ENCODE measurements at places on chromosomes 3 and 15.

- no peak for DNase-seq
These were observed 300.6 kb upstream of the KCNH8 start for GRCh38 chr3:18847583-18848197.

GRCh38 chr3:48623851-48624547 lies 2.4 kb upstream of the TMEM89 start:
- DNase-seq = no peak

DNA sequence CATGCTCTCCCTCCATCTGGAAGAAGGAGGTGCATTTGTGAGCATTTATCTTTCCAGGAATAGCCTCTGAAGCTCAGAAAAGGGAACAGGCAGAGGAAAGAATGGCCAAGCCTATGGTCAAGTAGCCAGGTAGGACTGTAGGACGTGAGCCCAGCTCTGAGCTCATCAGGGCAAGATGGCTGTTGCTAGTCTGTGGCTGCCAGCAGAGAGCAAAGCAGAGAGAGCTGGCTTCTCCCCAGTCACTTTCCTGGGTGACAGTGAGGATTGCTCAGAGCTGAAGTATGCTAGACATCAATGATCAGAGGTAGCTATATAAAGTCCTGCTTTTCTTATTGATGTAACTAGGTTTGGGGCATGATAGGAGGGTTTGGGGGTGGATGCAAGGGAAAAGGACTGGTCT lies 146.1 kb upstream of the SLC24A5 start:
- no peak for DNase-seq

DNA sequence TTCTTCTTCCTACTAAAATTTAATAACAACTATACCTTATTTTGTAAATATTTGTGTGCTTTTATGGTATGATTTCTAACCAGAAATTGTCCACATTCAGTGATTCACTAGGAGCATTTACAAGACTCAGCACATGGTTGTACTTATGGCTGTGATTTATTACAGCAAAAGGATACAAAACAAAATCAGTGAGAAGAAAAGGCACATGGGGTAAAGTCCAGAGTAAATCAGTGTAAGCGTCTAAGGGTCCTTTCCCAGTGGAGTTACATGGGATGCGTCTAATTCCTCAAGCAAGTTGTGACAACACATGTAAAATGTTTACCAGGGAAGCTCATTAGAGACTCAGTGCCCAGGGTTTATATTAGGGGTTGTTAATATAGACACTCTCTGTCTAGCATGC lies 31.1 kb downstream of the RNF13 start:
- no peak for DNase-seq

GRCh38 chr3:46955801-46956259 lies 20.7 kb downstream of the CCDC12 start:
- DNase-seq = no peak

- no peak for DNase-seq
These were observed 59.5 kb downstream of the SNRK start for GRCh38 chr3:43345877-43346276.
